AG09309 (cell line): ENCODE measurements at places on chromosomes 4 and X.

- no peak for DNase-seq
These were observed 314.9 kb upstream of the TEX13C start for GRCh38 chrX:125004799-125005198.

GRCh38 chrX:23383411-23383810, 48.8 kb downstream of the PTCHD1 start:
- no peak for DNase-seq

- DNase-seq = no peak
These were observed 739.3 kb upstream of the NDST4 start for GRCh38 chr4:115852767-115853091.

GRCh38 chrX:17805120-17805519, 56.0 kb downstream of the RAI2 start:
- no peak for DNase-seq

- DNase-seq = no peak
These were observed 39.8 kb upstream of the VCX3A start for GRCh38 chrX:6574762-6575161.

- DNase-seq = no peak
These were observed 245.8 kb upstream of the DIAPH2 start for GRCh38 chrX:96438803-96439202.

DNA sequence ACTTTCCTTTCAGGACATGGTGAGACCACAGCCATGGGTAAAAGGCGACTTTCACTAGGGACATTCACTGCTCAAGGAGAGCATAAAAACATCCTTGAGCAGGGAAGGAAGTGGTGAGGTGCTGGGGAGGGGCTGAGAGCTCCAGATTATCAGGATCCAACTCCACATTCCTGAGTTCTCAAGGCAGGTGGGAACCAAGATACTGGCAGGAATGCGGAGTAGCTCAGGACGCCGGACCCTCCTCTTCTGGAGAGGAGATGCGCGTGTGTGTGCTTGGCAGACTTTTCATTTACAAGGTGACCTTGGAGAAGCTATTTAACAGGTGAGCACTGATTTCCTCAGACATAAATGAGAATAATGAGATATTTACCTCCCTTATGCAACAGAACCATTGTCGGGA, 41.3 kb upstream of the TXK start:
- no peak for DNase-seq

DNA sequence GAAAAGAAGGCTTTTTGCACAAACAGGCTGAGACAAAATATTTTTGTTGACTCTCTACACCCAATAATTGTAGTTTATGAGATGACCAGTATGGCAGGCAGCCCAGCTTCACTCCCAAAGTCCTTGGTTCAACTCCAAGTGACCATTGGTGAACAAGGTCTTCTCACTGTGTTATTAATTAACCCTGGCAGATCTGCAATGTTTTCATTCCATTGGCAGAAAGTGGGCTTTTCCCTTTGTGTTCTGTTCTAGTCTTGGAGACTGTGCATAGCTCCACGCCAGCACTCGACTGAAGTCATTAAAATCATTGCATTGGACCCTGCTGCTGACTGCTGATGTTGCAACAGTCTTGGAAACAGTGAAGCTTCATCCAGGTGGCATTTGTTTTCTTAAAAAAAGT, 277.3 kb upstream of the HAND2 start:
- DNase-seq = no peak

DNA sequence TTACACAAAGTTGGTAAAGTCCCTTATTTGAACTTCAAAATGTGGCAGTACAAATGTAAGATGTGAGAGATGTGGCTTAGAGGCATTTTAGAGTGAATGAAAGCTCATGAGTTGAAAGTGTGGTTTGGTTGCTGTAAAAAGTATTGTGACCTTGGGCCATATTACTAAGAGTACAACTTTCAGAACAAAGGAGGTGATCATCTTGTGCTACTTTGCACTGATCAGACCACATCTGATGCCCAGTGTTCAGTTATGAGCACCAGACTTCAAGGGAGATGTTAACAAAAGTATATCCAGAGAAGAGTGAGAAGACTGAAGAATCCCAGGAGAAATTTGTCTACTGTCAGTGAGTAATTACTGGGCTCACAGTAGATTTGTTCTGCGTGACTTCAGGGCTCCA, 30.2 kb downstream of the NLGN3 start:
- DNase-seq = no peak

GRCh38 chr4:128241425-128241913, 46.1 kb downstream of the PGRMC2 start:
- peak; percentile 97 for DNase-seq

DNA sequence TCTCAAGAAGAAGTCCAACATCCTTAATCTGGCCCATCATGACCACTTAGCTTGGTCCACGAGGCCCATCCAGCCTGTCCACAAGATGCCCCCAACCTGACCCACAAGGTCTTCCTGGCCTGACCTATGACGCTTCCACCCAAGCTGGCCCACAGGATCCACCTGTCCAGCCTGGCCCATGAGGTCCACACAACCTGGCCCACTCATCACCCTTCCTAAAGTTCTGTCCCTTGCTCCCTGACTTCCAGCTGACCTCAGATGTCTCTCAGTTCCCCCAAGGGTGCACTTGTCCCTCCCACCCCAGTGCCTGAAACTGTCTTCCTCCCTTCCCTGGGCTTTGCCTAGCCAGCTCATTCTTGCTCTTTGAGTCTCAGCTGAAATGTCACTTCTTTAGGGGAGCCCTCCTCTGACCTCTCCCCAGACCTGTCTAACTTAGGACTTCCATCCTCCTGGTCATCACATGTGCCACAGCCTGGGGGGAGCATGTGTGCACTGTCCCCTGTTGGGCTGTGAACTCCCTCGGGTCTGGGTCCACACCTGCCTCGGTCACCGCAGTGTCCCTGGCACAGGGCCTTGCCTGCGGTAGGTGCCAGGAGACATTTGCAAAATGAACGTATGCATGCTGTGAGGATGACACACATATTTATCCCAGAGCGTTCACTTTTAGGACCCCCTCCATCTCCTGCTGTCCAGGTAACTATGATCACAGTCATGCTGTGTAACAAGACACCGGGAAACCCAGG, 61.7 kb downstream of the EVC start:
- no peak for DNase-seq

- no peak for DNase-seq
These were observed 137.2 kb upstream of the ARHGEF9 start for GRCh38 chrX:63922221-63922620.

DNA sequence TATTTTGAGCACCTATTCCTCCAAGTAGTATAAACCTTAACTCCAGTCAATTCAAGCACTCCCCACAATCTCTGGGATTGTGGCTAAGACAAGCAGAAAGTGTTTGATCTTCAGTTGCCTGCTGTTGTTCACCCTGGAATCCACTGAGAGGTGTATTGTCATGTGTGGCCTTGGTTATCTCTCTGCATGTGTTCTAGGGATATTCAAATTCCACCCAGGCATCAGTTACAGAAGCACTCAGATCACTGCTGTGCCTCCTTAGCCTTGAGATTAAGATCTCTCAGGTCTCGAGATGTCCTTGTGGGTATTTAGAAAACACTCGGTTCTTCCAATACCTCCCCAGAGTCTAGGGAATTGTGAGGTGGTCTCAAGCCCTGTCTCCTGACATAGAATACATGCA, 213.3 kb downstream of the SMARCA1 start:
- no peak for DNase-seq

DNA sequence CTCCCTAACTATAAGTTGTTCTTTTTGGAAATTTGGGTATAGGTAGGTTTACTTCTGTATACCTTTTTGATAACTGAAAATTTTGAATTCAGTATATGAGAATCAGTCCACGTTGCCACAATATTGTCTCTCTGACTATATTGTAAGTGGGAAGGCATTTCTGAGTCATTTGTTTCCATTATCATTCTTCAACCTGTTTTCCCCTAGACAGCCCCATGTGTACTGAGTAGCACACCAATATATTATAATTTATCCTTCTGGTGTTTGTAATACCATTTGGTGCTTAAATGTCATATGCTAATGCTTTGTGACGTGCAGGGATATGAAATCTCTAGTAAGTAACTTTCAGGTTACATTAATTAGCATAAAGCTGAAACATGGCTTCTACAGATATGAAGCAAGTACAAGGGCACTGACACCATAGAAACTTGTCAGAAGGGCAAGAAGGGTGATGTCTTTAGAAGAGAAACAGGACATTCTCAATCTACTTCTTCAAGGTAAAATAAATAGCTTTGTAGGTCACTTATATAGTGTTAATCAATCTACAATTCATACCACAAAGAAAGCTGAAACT, 27.7 kb downstream of the PAK3 start:
- DNase-seq = no peak

- DNase-seq = no peak
These were observed 82.9 kb downstream of the DKK2 start for GRCh38 chr4:106953036-106953705.

DNA sequence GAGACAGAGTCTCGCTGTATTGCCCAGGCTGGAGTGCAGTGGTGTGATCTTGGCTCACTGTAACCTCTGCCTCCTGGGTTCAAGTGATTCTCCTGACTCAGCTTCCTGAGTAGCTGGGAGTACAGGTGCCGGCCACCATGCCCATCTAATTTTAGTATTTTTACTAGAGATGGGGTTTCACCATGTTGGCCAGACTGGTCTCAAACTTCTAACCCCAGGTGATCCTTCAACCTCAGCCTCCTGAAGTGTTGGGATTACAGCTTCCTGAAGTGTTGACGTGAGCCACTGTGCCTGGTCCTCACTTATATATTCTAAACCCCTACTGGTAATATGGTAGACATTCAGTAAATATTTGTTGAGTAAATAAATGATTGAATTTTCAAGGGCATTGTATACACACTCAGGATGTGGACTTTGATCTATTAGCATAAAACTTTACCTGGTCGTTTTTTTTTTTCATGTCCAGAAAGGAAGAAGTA, 33.0 kb downstream of the MTHFD2L start:
- no peak for DNase-seq

GRCh38 chrX:14038375-14039085, 8.8 kb upstream of the GEMIN8 start:
- DNase-seq = no peak

- DNase-seq = no peak
These were observed 3.2 kb upstream of the CPZ start for GRCh38 chr4:8589336-8589735.
